Glomerular endothelial cell (primary cell): ENCODE measurements at places on chromosomes 7 and 10.

DNA sequence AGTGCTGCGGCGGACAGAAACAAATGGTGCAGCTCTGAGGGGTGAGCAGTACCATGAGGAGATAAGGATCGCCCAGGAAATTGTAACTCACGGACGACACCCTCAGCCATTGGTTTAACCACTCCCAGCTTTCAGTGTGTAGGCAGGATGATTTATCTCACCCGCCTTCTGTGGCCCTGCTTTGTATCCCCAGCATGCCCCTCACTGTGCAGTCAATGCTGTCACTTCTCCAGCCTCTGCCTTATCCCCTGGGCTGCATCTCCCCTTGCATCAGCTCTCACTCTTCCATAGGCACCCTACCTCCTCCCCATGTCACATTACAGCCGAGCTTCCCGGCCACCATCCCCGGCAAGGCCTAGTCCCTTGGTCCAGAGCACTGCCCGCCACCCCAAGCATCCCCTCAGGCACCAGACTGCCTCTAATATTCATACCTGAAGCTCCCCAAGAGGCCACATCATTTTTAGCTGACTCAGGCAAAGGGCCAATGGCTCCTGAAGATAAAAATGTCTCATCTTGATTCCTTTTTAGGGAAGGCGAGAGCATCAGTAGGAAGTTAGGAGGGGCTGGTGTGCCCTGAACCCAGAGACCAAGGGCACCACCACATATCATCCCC, 77.1 kb downstream of the CARD11 start:
- DNase-seq, result no peak

DNA sequence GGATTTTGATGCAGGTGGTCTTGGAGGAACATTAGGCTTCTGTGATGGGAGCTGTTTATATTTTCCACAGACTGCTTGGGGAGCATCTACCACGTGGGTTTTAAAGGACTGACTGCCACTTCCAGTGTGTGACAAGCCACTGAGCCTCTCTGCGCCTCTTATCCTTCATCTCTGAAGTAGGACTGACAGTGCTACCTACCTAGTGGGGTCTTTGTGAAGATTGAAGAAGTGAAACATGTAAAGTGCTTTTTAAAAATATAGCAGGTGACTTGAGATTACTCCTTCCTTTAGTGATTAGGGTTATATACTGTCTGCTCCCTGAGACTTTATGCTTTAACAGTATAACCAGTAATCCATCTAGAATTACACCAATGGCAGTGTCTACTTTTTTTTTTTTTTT, 29.9 kb downstream of the NKX2-3 start:
- no peak for DNase-seq

DNA sequence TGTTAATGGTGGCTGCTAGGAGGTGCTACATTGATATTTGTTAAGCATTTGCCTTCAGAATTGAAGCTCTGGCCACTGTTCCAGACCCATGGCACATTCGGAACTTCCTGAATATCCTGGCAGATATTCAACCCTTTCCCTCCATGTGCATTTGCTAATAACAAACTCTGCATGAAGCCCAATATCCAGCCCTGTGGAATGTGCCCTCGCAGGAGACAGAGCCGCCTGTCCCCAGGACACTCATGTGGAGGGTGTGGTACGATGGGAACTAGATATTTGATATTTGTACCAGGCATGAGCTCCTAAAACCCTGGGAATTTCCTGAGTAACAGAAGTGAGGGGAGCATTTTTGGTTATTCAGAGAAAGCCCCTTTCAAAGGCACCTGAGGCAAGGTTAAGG, 21.6 kb upstream of the ARHGAP22 start:
- no peak for DNase-seq

- no peak for DNase-seq
These were observed 673.1 kb downstream of the TNS3 start for GRCh38 chr7:46908770-46909169.

DNA sequence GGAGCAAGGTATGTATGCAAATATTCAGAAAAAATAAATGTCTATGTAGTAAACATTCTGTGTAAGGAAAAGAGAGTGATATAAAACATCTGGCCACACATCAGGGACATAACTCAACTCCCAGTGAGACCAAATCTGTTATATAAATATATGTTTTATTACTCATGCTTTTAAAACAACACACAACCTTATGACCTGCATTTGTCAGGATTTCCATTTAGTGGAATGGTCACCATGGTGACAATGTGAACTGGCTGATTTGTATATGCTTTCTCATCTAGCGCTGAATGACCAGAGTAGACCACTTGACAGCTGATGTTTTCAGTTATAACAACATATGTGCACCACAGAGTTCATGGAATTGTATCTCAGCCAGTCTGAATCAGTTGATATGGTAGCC, 551.7 kb downstream of the HTR7 start:
- DNase-seq, result no peak

DNA sequence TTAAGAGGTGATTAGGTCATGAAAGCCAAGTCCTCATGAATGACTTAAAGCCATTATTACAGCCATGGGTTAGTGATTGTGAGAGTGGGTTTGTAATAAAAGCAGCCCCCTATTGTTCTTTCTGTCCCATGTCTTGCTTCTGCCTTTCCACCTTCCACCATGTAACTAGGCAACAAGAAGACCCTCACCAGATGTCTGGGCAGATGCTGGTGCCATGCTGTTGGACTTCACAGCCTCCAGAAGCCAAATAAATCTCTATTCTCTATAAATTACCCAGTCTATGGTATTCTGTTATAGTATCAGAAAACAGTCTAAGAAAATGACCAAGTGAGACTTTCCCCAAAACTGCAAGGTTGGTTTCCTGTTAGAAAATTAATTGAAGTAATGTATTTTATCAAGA, 460.3 kb upstream of the ADARB2 start:
- DNase-seq, result no peak

DNA sequence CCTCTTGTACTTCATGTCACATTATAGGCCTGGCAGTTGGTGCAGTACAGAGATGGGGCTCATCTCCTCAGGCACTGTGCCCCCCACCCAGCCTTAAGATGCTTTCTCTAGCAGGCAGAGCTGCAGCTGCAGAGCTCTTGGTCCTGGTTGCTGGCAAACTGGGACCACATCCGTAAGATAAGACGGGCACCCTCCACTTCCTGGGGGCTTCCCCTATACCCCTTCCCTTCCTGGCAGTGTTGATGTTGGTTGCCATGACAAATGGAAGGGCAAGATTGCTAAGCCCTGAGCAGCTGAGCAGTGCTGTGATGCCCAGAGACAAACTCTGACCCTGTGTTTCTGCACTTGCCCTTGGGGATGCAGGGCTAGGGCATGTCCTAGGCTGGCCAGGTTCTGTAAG, 103.4 kb upstream of the ANLN start:
- DNase-seq, result no peak

DNA sequence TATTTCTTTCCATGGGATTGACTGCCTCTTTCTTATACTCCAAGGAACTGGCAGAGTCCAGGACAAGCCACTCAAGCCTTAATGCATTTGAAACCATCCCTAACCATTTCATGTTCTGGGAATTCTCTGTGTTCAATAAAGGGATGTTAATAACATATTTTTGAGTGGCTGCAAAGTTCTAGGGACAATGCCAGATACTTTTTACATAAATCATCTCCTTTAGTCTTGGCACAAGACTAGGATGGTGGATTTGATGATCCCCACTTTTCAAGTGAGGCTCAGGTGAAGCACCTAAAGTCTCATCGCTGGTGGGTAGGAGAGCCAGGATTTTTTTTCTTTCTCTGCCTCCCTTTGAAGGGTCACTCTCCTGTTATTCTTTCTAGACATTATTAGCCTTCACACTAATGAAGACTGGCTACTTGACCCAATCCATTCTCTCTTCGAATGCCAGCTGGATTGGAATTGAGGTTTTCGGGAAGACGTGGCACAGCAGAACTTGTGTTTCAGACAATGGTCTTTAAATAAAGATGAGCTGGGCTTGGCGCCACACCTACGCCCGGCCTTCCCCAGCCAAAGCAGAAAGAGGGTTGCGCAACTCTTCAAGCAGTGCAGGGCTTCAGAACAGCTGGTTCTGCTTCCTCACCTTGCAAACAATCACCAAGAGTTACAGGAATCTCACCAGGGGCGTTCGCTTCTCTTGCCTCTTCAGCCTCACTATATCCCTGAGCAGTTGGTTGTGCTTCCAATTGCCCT, 73.8 kb upstream of the BMPER start:
- DNase-seq, result no peak

- DNase-seq, result no peak
These were observed 3.5 kb downstream of the APBB1IP start for GRCh38 chr10:26441491-26442214.

DNA sequence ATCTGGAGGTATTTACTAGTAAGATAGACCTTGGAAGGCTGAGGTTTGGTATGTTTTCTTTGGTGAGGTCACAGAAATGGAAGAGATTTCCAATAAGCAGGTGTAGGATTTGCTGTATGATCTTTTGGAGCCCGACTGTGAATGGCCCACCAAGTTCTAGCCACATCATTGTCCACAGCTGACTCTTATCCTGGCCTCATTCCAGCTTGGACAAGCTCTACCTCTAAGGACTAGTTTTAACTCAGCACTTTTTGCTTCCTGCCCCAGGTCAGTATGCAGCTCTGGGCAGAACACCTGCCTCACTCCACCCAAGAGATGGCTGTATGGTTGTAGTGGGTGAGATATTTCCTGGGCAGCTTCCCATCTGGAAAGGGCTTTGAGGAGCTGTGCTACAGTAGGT, 6.1 kb upstream of the CPA4 start:
- DNase-seq, result no peak

DNA sequence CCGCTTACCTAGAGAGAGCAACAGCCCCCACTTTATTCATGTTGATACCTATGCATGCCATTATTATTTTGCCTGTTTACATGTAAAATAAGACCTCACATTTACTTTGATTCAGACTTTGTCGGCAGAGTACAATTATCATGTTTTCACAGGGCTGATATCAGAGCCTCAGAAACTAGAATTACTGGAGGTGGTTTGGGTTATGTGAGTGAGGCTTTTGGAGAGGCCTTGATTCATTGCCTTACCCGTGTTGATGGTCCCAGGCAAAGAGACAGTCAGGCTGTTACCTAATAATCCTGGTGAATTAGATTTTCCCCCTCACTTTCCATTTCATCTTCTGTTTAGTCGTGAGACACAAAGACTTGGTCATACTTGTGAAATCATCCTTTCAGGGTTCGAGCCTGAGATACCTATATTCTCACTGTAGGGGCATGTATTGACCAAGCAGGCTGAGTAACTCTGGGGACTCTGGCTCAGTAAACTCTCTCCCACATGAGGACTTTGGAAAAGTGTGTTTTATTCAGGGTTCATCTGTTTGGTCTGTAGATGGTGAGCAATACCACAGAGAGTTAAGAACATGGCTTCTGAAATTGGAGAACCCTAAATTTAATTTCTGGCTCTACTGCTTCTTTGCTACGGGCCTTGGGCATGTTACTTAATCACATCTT, 150.9 kb downstream of the CELF2 start:
- DNase-seq, result no peak

GRCh38 chr10:83184641-83185040, 954.7 kb upstream of the GHITM start:
- no peak for DNase-seq

- DNase-seq, result no peak
These were observed 77.6 kb downstream of the RALA start for GRCh38 chr7:39700932-39701331.

DNA sequence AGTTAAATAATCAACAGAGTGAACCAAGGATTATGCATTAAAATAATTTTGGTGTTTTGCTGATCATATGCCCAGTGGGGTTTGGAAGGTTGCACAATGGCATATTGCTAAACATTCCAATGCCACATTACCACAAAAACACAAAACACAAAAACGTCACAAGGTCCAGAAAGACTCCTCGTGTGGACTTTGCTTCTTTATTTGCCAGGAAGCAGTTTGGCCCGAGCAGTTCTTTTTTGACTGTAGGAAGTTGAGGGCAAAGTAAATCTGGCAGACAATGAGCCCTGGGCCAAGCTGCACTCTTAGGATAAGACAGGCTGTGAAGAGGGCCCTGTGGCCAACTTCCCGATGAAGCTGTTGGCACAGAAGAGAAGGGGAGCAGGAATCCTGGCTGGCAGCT, 39.2 kb upstream of the SLC35B4 start:
- DNase-seq, result no peak

DNA sequence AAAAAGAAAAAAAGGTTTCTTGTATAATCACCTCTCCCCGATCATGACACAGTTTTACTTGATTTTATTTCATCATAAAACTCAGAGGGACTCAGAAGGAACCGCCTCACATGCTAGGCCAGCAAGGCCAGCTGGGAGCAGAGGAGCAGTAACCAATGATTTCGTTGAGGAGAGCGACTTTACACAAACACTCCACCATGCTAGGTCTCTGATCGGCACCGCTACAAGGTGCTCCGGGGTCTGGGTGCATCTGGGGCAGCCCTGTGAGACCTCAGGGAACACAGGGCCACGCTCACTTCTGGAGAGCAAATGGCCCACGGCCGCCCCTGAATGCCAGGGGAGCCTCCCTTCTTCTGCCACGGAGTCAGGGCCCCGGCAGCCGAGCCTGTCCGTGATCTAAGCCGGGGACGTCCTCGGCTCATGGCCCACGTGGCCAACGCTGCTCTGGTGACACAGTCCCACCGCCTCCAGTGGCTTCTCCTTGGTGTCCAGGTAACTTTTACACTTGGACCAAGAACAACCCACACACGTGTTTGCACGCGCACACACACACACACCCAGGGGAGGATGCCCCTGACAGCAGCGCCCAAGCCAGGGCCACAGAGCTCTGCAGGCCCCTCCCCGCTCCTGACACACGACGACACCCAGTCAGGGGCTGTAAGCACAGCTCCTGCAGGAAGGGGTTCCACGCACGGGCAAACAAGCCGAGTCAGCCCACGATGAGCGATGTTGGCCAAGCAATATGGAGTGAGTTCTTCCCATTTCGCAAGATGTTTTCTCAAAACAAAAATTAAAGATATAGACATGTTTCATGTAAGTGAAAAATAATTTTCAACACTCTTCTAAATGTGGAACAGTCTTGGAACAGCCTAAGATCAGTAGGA, 332.3 kb downstream of the DNAJB6 start:
- no peak for DNase-seq

- DNase-seq, result no peak
These were observed 4.6 kb downstream of the KIF20B start for GRCh38 chr10:89706011-89706410.

GRCh38 chr10:132363921-132364593, 32.1 kb downstream of the LRRC27 start:
- DNase-seq, result no peak

DNA sequence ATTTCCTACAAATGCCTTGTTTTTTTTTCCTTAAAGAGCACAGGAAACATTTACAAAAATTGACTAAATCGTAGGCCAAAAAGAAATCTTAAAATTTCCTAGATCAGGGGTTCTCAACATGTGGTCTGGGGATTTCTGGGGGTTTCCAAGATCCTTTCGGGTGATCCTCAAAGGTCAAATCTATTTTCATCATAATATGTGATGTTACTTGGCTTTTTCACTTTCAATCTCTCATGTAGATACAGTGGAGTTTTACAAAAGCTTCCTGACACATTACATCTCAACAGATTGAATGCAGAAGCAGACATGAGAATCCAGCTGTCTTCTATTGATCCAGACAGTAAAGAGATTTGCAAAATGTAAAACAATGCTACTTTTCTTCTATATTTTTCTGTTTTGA, 497.3 kb downstream of the INHBA start:
- DNase-seq, result no peak

- no peak for DNase-seq
These were observed 59.6 kb upstream of the FAM180A start for GRCh38 chr7:135808206-135808605.
